ENCODE measurements at places on chromosomes 11 and 22. TPM values are rescaled to one million over a fixed set of nuclear protein-coding genes. Genes with fewer than 3 reads are reported as not detected.

GRCh38 chr11:47400768-47401279 lies 7.6 kb upstream of the SLC39A13 start:
- H3K36me3 ChIP-seq, result no peaks in the 10 kb centered on the region
- H3K4me3 ChIP-seq, result no peak overlapping the region
- no peaks in the 10 kb centered on the region for H3K27me3 ChIP-seq
- H3K27ac ChIP-seq, result peak overlapping the region; percentile 81
- H3K4me1 ChIP-seq, result peaks cover 6% of the 10 kb centered on the region

GRCh38 chr11:66317723-66318599 lies 1.1 kb upstream of the CD248 start:
- H3K36me3 ChIP-seq, result no peaks in the 10 kb centered on the region
- no peak overlapping the region for H3K4me3 ChIP-seq
- H3K27ac ChIP-seq, result peak overlapping the region; percentile 78
- no peaks in the 10 kb centered on the region for H3K27me3 ChIP-seq
- no peaks in the 10 kb centered on the region for H3K4me1 ChIP-seq
- no peak for DNase-seq

DNA sequence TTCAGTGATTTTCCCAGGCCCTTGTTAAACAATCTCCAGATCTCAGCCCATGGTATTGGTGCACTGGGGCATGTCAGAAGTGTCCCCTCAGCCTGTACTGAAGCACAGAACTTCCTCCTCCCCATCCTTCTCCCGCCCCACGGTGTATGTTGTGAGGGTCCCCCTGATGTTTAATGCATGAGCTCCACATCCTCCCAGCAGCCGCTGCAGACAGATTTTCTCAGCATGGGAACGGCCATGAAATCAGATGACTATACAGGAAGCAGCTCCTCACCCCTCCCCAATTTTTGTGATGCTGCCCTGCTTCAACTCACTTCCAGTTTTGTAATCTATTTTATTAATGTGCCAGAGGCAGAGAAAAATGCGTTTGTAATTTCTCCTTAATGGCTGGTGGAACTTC lies 406.0 kb downstream of the MIAT start:
- H3K27me3 ChIP-seq, result no peaks in the 10 kb centered on the region
- DNase-seq, result no peak
- H3K4me1 ChIP-seq, result no peaks in the 10 kb centered on the region
- no peak overlapping the region for H3K4me3 ChIP-seq

DNA sequence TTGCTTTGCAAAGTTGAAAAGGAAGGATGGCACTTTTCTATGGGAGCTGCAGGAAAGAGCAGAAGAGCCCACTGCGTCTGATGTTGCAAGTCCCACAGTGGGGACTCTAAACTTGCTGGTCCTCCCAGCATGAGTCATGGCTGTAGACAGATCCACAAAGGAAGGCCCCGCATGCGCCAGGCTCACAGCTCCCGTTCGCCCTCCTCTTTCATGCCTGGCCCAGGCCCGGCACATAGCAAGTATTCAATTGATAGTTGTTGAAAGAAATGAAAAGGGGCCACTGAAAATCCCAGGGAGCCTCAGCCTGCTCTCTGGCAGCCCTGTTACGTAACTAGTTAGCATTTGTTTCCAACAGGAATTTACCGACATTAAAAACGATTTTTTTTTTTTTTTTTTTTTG lies 18.9 kb downstream of the AP1B1 start:
- no peak overlapping the region for H3K27ac ChIP-seq
- no peaks in the 10 kb centered on the region for H3K27me3 ChIP-seq
- H3K4me3 ChIP-seq, result no peak overlapping the region
- H3K36me3 ChIP-seq, result no peaks in the 10 kb centered on the region
- DNase-seq, result no peak
- H3K4me1 ChIP-seq, result no peaks in the 10 kb centered on the region

DNA sequence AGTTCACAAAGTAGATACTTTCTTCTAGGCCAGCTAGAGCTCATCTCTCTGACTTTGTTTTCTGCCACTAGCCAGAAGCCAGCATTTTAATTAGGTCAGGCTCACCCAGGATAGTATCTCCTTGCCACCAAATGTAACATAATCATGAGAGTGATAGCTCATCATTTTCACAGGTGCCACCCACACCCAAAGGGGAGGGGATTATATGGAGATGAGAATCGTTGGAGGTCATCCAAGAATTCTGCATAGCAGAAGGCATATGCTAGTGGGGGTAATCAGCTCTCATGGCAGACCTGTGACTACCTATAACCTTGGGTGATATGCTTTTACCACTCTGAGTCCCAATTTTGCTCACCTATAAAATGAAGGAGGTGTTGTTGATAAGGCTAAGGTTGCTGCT lies 523.0 kb downstream of the METTL15 start:
- no peaks in the 10 kb centered on the region for H3K27me3 ChIP-seq
- H3K36me3 ChIP-seq, result no peaks in the 10 kb centered on the region
- no peaks in the 10 kb centered on the region for H3K4me1 ChIP-seq
- no peak overlapping the region for H3K4me3 ChIP-seq
- H3K27ac ChIP-seq, result no peak overlapping the region

- H3K36me3 ChIP-seq, result no peaks in the 10 kb centered on the region
- peaks cover 5% of the 10 kb centered on the region for H3K4me1 ChIP-seq
- H3K4me3 ChIP-seq, result no peak overlapping the region
- no peak overlapping the region for H3K27ac ChIP-seq
- no peak for DNase-seq
- no peaks in the 10 kb centered on the region for H3K27me3 ChIP-seq
Measured at GRCh38 chr22:22058633-22059290, 76.2 kb upstream of the TOP3B start.

GRCh38 chr11:8149726-8150125 lies 19.1 kb downstream of the RIC3 start:
- no peak for DNase-seq
- no peak overlapping the region for H3K27ac ChIP-seq
- no peaks in the 10 kb centered on the region for H3K36me3 ChIP-seq
- no peaks in the 10 kb centered on the region for H3K4me1 ChIP-seq
- H3K4me3 ChIP-seq, result no peak overlapping the region

DNA sequence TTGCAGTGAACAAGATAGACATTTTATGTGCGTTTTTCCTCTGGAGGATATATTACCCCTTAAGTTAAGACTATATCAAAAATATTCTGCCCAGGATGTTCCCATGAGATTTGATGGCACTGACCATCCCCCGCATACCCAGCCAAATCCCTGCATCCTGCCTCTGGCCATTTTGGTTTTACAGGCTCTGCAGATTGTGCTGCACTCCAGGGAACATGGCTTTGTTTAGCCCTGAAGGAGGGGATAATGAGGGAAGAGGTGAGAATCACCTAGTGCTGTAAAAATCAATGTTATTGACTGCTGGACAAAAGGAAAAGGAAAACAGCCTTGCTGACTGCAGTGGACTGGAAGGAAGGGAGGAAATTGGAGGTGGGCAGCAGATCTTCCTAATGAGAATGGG lies 717.4 kb downstream of the DLG2 start:
- H3K4me3 ChIP-seq, result no peak overlapping the region
- H3K27ac ChIP-seq, result no peak overlapping the region
- no peaks in the 10 kb centered on the region for H3K27me3 ChIP-seq
- DNase-seq, result no peak
- no peaks in the 10 kb centered on the region for H3K36me3 ChIP-seq

- no peaks in the 10 kb centered on the region for H3K4me1 ChIP-seq
- no peaks in the 10 kb centered on the region for H3K27me3 ChIP-seq
- no peak for DNase-seq
- no peak overlapping the region for H3K27ac ChIP-seq
Measured at GRCh38 chr11:114953039-114953438, 274.7 kb downstream of the NXPE2 start.

DNA sequence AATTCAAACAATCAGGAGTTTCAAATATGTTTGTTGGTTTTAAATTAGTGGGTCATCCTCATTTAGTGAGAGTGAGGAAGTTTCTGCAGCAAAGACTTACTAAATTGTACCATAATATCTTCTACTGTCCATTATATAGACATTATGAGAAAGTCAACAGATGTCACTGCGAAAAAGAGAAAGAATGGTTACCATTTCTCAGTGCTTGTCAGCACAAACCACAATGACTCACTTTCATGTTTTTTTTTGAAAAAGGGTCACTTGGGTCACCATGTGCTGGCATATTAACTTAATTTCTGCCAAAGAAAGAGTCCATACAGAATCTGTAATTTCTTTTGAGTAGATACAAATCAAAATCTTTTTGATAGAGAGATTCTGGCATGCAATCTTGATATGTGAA lies 924.6 kb upstream of the FAT3 start:
- no peaks in the 10 kb centered on the region for H3K36me3 ChIP-seq
- no peaks in the 10 kb centered on the region for H3K4me1 ChIP-seq
- DNase-seq, result no peak
- no peak overlapping the region for H3K27ac ChIP-seq
- H3K27me3 ChIP-seq, result no peaks in the 10 kb centered on the region

GRCh38 chr11:75285776-75286360 lies 45.3 kb downstream of the TPBGL start:
- no peaks in the 10 kb centered on the region for H3K27me3 ChIP-seq
- H3K36me3 ChIP-seq, result no peaks in the 10 kb centered on the region
- DNase-seq, result no peak

GRCh38 chr22:17132112-17132511 lies 11.0 kb upstream of the TMEM121B start:
- no peak overlapping the region for H3K27ac ChIP-seq
- no peaks in the 10 kb centered on the region for H3K36me3 ChIP-seq
- no peaks in the 10 kb centered on the region for H3K27me3 ChIP-seq
- no peak overlapping the region for H3K4me3 ChIP-seq
- DNase-seq, result no peak

DNA sequence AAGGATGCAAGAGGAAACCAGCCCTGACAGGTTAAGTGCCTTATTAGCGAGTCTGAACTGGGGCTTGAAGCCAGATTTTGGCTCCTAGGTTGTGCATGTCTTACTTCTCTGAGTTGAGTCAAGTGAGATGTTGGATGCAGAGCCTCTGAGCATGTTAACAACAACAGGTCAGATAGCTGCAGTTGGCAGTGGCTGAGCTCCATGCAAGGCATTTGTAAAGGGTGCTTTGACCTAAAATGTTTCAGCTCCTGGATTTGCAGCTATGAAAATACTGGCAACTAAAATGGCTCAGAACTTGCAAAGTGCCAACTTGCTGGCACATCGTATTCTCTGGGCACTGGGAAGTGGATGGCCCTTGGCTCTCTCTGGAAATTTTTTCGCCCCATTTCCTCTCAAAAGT lies 16.4 kb upstream of the CSRP3 start:
- H3K4me3 ChIP-seq, result no peak overlapping the region
- no peak overlapping the region for H3K27ac ChIP-seq
- peaks cover 2% of the 10 kb centered on the region for H3K27me3 ChIP-seq
- no peak for DNase-seq

GRCh38 chr22:37209140-37209845 lies 3.0 kb downstream of the SSTR3 start:
- no peaks in the 10 kb centered on the region for H3K4me1 ChIP-seq
- H3K4me3 ChIP-seq, result no peak overlapping the region
- H3K36me3 ChIP-seq, result no peaks in the 10 kb centered on the region
- H3K27ac ChIP-seq, result no peak overlapping the region

GRCh38 chr11:102272047-102272824 lies 45.0 kb upstream of the BIRC3 start:
- no peak overlapping the region for H3K27ac ChIP-seq
- no peak overlapping the region for H3K4me3 ChIP-seq
- DNase-seq, result no peak

- peak overlapping the region; percentile 87 for H3K4me3 ChIP-seq
- H3K4me1 ChIP-seq, result no peaks in the 10 kb centered on the region
- H3K36me3 ChIP-seq, result no peaks in the 10 kb centered on the region
- peak overlapping the region; percentile 93 for H3K27ac ChIP-seq
- H3K27me3 ChIP-seq, result no peaks in the 10 kb centered on the region
Measured at GRCh38 chr11:8962841-8963240, 1.4 kb downstream of the TMEM9B start.

GRCh38 chr11:20081336-20081735 lies 78.9 kb downstream of the DBX1 start:
- H3K4me1 ChIP-seq, result no peaks in the 10 kb centered on the region
- H3K27me3 ChIP-seq, result no peaks in the 10 kb centered on the region
- no peak overlapping the region for H3K4me3 ChIP-seq

DNA sequence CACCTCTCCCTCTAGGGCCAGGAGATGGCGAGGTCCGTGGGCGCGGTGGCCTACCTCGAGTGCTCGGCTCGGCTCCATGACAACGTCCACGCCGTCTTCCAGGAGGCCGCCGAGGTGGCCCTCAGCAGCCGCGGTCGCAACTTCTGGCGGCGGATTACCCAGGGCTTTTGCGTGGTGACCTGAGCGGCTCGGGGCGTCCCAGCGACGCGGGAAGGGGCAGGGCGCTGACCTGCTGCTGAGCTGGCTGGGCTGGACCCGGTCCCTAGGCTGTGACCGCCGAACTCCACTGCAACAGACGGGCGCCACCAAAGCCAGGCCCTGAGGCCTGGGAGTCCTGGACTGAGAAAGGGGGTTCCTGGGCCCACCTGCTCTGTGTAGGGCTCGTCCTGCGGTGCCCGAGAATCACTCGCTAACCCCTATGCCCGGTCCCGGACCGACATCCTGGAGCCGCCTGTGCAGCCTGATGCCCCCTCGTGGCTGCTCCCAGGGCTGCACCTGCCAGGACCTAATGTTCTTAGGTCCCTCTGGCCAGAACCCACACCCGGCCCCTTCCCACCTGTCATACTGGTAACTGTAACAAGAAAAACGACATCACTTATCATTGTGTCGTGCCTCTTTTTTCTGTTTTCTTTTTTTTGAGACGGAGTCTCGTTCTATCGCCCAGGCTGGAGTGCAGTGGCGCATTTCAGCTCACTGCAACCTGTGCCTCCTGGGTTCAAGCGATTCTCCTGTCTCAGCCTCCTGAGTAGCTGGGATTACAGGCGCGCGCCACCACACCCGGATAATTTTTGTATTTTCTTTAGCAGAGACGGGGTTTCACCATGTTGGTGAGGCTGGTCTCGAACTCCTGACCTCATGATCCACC lies 15.0 kb downstream of the RHOD start:
- peak; percentile 39 for DNase-seq
- H3K36me3 ChIP-seq, result no peaks in the 10 kb centered on the region
- H3K4me3 ChIP-seq, result no peak overlapping the region
- H3K27ac ChIP-seq, result no peak overlapping the region

GRCh38 chr11:116112087-116112935 lies 608.1 kb upstream of the CADM1 start:
- no peaks in the 10 kb centered on the region for H3K4me1 ChIP-seq
- no peak overlapping the region for H3K27ac ChIP-seq
- DNase-seq, result no peak
- H3K4me3 ChIP-seq, result no peak overlapping the region
- H3K36me3 ChIP-seq, result no peaks in the 10 kb centered on the region
- H3K27me3 ChIP-seq, result peaks cover 3% of the 10 kb centered on the region

The TMEM218 gene
- 17.7 TPM for total RNA-seq

The MOV10L1 gene
- 0.36 TPM for total RNA-seq

The MUC5AC gene
- total RNA-seq, result 0.05 TPM

The ARHGAP42 gene
- 20.5 TPM for total RNA-seq

The CECR2 gene
- 10.1 TPM for total RNA-seq

The TEF gene
- 26.2 TPM for total RNA-seq

The PRDM11 gene
- 13.1 TPM for total RNA-seq

Measured in prostate gland (tissue), 2 donors.